ENCODE measurements at places on chromosomes 5 and 9.

- DNase-seq: no peak
These were observed 339.7 kb downstream of the TMEM232 start for GRCh38 chr5:110386782-110387181.

- no peak for DNase-seq
These were observed 21.8 kb upstream of the FKTN start for GRCh38 chr9:105535920-105536668.

DNA sequence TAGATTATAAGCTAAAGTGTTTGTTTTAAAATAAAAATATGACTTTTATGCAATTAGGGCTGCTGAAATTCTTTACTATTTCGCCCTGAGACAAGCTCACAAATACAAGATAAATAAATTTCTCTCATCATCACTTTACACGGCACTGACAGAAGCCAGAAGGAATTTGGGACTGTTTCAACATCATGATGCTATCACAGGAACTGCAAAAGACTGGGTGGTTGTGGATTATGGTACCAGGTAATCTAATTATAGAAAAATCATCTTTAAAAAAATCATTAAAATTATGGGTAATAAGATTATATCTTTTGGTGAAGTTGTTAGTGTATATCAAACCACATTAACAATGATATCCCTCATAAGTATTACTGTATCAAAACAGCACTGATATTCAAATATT lies 95.0 kb downstream of the MAN2A1 start:
- DNase-seq: no peak

DNA sequence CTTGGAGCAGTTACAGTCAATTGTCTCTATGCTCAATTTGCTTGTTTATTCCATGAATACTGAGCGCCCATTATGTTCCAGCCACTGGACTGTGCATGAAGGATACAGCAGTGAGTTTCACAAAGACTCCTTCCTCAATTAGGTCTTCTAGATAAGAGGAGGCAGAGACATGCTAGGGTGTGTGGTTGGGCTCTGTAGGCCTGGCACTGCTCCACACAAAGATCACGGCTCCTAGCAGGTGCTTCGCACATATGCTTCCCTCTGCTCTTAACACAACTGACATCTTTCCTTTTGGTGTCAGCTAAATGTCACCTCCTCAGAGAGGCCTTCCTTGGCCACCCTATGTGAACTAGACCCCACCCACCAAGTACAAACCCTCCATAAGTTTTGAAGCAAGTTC lies 10.9 kb downstream of the IL12B start:
- DNase-seq: no peak

DNA sequence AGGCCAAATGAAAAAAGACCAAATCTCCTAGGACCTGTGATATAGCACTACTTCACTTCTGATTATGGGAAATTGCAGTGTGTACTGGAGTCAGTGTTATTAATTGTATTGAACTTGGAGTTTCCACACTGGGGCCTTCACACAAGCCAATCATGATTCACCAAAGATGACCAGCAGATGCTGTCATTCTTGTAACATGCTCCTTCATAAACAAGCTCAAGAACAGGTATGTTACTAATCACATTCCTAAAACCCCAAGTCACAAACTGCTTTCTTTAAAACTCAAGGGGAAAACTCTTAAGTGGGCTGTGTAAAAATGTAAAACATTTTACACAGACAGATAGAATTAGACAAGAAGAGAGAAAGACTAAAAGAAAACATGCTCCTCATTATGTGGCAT lies 5.6 kb downstream of the KLHL3 start:
- no peak for DNase-seq

DNA sequence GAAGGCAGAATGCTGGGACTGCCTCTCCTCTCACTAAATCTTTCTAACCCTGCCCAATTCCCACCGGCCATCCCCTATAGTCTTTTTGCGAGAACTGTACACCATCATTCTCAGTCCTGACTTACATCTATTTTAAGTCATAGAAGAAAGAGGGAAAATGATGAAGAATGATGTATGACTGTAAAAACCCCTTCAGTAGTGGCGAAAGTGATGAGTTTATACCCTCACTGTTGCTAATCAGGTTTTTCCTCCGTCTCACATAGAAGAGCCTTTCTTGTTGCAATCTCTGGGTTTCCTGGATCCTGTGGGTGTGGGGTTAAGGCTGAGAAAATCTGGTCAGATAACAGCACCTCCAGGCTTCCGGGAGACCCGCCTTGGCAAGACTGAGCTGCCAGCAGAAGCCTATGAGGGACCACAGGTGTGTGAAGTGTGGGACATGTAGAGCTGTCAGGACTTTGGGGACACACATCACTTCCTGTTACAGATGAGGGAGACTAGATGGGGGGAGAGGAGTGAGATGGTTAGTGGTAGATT lies 147.1 kb upstream of the SLC12A2 start:
- no peak for DNase-seq

- no peak for DNase-seq
These were observed 5.1 kb downstream of the MRPS2 start for GRCh38 chr9:135505406-135506187.

DNA sequence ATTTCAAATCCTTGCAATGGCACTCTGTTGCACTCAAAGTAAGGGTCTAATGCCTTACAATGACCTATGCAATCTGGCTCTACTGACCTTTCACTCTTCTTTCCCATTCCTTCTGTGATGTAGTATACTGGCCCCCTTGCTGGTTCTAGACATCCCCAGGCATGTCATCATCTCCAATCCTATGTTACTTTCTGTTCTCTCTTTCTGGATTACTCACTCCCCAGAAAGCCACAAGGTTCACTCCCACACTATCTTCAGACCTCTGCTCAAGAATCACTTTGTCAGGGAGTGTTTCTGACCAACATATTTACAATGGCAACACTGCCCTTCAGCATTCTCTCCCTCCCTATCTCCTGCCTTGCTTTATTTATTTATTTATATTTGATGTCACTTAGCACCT lies 802.2 kb upstream of the WWC1 start:
- DNase-seq: no peak

- DNase-seq: no peak
These were observed 2.3 kb downstream of the LCNL1 start for GRCh38 chr9:136985027-136985602.

GRCh38 chr9:18501949-18502348 lies 28.0 kb downstream of the ADAMTSL1 start:
- no peak for DNase-seq

DNA sequence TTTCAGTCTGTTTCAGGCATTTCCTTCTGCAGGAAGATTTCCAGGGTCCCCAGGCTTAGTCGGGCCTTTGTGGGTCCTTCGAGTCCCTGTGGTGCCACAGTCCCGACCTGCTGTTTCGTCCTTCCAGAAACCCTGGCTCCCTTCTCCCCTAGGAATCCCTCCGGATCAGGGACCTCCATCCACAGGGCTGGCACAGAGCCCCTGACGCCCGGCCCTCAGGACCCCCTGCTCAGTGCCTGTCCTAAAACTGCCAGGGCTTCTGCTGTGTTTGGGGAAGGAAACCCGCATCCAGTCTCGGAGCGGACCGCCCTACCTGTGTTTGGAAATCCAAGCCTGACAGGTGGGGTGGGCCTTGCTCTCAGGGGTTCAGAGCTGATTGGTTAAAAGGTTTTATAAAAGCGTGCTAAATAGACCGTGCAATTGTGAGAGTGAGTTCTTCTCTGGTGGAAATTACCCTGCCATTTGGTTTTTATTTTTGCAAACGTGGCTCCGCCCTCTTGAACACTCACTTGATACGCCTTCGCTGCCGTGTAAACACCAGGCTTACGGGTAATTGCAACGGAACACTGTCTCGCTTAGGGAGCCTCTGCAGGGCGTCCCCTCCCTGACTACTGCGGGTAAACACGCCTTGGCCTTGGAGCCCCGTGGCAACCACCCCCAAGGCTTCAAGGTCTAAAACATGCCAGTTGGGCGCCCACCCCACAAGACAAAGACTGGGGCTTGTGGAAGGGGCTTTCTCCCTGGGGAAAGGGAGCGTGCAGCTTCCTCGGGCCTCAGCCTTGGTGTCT lies 121.2 kb downstream of the PHF2 start:
- DNase-seq: no peak

DNA sequence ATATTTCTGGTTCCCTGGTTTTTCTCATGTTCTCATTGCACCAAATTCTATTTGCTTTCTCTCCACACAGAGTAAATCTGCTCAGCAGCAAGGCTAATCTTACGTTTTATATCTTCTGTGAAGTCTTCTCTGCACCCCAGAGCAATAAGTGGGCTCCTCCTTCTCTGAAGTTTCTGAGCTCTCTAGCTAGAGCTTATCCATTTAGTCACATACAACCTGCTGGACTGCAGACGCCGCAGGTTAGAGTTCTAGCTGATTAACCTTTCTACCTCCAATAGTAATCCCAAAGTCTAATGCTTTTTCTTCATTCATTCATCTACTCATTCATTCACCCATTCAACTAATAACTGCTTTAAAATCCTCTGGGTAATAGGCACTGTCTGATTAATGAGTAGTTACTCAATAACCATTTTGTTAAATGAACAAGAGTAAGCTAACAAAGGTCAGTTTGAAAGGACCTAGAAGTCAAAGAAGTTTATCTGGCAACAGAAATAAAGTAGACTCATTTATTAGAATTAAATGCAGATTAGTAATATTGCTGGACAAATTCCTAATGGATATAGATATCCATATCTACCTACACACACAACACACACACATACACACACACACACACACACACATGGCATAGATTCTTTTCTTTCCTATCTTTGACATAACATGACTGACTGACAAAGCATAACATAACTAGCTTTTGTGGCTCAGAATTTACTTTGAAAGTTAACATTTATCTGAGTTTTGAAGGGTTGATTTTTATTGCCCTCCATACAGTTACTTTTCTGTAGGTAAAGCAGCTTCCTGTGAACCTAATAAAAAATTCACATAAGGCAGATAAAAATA lies 984.6 kb upstream of the SEMA6A start:
- no peak for DNase-seq

DNA sequence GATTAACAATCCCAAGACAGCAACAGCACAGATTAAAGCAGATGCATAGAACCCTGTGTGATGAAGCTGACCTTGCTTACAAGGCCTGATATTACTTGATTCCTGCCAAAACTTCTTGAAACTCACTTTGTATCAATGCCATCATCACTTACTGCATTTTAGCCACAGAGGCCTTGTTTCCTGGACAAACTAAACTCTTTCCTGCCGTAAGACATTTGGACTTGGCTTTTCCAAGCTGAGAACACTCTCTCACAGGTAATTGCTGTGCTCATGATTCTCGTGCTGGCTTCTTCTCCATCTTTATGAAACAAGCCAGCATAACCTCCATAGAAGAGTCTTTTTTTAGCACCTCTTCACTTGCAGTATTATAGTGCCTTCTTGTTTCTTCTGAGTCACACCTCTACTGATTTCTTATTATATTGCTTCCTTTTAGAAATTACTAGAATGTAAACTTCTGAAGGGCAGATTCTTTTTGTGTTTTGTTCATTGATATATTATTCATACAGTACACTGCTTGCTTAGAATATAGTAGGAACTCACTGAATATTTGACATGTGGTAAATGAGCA lies 456.5 kb upstream of the ZNF608 start:
- DNase-seq: no peak

GRCh38 chr9:88196142-88196790 lies 58.0 kb upstream of the SPATA31C2 start:
- DNase-seq: no peak

DNA sequence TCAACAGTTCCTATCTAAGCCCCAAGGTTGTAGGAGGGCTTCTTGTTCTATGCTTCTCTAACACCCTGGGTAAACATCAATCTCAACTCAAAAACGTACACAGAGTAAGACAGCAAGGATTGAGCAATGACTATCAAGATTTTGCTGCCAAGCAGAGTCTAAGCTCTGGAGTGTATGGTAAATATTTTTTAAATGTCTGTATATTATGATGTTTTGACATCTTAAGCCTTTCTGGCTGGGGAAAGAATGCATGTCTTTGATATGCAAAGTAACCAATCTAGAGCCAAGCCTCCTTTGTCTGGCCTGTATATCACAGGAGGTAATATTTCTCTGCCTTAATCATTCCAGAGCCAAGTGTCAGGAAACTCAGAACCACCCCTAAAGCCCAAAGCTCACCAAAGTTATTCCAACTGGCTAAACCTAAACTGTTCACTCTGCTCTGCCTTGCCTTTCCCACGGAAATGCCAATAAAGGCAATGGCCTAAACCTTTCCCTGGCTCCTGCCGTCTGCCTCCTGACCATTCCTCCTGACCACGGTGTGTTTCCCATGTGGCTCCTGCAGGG lies 45.2 kb downstream of the YIPF5 start:
- DNase-seq: no peak

All from stimulated activated CD4-positive, alpha-beta T cell treated with anti-CD3 and anti-CD28 coated beads, Interleukin-1b, Interleukin-23, amount 100 ng/mL, for 1 hour (primary cell).